Activated T-cell treated with anti-CD3 and anti-CD28 coated beads, Interleukin-2, amount 50 U/mL, for 4 hours (primary cell): ENCODE measurements at places on chromosomes 3 and 15.

GRCh38 chr3:58577269-58577821 lies at the start of gene FAM107A:
Gene FAM107A (minus strand): TSS chr3:58577391. CDS start chr3:58569860, 7,531 bp downstream.
- DNase-seq: no peak

GRCh38 chr3:45994419-45995235 lies 997 bp downstream of the FYCO1 start:
- DNase-seq: peak; percentile 40

DNA sequence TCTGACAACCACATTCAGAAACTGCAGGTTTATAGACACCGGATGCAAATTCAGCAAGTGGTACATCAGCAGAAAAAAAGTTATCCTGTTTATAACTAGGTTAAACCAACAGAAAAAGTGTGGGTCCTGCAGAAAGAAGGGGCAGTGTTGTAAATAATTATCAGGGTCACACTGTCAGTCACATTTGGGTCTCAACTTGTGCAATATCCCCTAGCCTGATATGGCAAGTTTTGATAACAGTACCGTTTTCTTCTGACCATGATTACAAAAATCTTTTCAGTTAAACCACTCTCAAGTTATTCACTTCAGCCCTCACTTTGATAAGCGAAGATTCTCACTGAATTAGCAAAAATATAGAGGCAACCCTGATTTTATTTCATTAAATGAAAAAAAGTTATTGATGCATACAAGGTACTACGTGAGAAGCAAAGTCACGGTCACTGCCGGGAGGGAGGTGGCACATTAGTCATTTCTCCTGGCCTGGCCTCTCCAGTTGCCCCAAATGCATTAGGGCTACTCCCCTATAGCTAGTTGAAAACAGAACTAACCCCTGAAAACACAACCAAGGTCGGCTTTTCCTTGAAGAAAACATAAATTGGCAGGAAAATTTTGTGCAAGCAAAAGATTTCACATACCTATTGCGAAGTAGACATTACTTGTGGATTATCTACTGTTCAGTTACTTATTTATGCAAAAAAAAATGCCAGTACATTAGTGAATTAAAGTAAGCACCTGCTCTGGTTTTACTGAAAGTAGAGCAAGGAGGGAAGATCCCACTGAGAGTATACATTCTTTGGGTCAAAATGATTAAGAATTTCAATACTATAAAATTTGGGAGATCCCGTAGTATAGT lies 28.6 kb downstream of the IL5RA start:
- DNase-seq: no peak

GRCh38 chr3:28287046-28287445 lies 45.6 kb downstream of the CMC1 start:
- DNase-seq: no peak
